ENCODE measurements at places on chromosomes 5 and 9. TPM values are rescaled to one million over a fixed set of nuclear protein-coding genes. Genes with fewer than 3 reads are reported as not detected.

The CDHR2 gene
- 0.85 TPM for total RNA-seq

DNA sequence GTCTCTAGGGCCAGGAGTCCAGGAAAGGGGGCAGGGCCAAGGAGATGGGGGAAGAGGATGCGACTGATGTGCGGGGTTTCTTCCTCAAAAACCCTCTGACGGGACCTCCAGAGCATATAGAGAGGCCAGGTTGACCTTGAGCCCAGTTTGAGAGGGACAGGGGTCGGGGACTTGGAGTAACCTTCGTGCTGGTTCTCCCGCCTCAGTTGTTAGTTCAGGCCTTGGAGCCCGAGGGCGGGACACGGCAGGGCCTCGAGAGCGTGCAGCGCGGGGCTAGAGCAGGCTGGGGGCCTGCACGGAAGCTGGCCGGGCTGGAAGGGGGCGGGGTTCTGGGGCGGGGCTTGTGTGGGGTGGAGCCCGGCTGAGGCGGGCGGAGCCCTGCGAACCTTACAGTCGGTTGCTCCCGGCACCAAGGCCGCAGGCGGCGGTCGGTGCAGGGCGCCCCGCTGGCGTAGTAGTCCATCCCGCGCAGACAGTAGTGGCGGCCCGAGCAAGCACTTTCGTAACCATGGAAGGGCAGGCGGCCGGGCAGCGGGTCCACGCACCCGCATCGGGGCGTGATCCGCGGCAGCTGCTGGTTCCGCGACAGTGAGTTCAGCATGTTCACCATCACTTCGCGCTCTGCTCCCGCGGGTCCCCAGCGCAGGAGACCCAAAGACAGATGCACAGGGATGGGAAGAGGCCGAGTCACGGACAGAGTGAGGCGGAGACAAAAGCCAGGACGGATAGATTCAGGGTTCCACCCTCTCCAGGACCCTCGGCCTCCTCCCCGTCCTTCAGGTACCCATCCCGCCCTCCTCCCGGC, 4.0 kb upstream of the MYORG start:
- H3K27ac ChIP-seq, result no peak overlapping the region
- peaks cover 30% of the 10 kb centered on the region for H3K27me3 ChIP-seq
- peak overlapping the region; percentile 94 for H3K4me3 ChIP-seq
- H3K4me1 ChIP-seq, result peaks cover 14% of the 10 kb centered on the region
- DNase-seq, result peak; percentile 71
- peaks cover 3% of the 10 kb centered on the region for H3K36me3 ChIP-seq

The FIBCD1 gene
- 0.33 TPM for total RNA-seq

GRCh38 chr9:117080765-117081390, 334.0 kb downstream of the ASTN2 start:
- no peaks in the 10 kb centered on the region for H3K36me3 ChIP-seq
- no peak overlapping the region for H3K4me3 ChIP-seq
- no peaks in the 10 kb centered on the region for H3K4me1 ChIP-seq
- DNase-seq, result no peak

GRCh38 chr9:70949239-70949638, 172.2 kb downstream of the TRPM3 start:
- H3K4me3 ChIP-seq, result no peak overlapping the region
- H3K27ac ChIP-seq, result no peak overlapping the region
- H3K36me3 ChIP-seq, result no peaks in the 10 kb centered on the region
- no peaks in the 10 kb centered on the region for H3K4me1 ChIP-seq

GRCh38 chr9:8389531-8389930, 590.0 kb upstream of the DMAC1 start:
- peaks cover 2% of the 10 kb centered on the region for H3K27me3 ChIP-seq
- peaks cover 4% of the 10 kb centered on the region for H3K4me1 ChIP-seq
- H3K36me3 ChIP-seq, result no peaks in the 10 kb centered on the region
- no peak for DNase-seq
- H3K27ac ChIP-seq, result no peak overlapping the region

- no peak for DNase-seq
- H3K4me3 ChIP-seq, result no peak overlapping the region
- H3K27ac ChIP-seq, result no peak overlapping the region
- peaks cover 4% of the 10 kb centered on the region for H3K36me3 ChIP-seq
Observed at GRCh38 chr5:100800562-100800961, 102.5 kb downstream of the ST8SIA4 start.

The OCLN gene
- total RNA-seq, result 26.4 TPM

DNA sequence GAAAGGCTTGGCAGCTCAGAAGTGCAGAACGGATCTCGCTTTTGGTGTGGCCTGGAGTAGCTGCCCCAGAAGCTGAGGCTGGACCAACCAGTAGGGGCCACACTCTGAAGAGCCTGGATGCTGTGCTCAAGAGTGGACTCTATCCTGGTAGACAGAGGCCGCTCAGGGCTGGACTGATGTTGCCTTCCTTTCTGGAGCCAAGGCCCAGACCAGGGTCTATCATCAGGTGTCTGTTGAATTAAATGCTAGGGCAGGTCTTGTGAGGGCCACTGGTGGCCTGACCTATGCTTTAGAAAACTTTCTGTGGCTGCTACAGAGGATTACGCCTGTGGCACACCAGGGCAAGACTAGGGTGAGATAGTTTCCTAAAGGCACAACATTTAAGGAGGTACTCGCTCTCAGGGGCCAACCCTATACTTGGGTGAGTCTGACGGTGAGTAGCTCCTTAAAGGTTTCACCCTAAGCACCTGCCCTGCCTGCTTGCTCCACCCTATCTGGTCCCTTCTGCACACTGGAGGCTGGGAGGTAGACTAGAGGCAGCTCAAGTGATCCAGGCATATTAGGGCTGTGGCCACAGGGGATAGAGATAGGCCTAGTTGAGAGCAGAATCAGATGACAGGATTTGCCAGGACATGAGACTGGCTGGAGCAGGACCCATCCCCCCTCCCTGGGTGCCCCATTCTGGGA, 9.8 kb upstream of the IRF1 start:
- peaks cover 6% of the 10 kb centered on the region for H3K27me3 ChIP-seq
- H3K27ac ChIP-seq, result no peak overlapping the region
- H3K4me3 ChIP-seq, result no peak overlapping the region

DNA sequence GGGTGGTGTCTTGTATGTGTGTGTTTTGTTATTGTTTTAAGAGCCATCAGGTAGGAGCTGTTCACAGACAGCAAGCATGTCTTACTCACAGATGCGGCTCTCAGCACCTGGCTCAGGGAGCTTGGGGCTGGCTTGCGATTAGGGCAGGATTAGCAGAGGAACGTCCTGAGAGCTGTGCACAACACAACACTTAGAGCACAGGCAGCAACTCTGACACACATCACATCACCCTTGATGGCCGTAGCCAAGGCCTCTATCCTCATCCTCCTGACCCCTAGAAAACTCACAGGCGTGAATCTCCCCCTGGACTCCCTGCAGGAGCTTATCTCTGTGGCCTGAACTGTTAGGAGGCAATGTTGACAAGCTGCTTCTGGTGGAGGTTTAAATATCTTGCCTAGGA, 7.1 kb upstream of the IL17B start:
- peaks cover 8% of the 10 kb centered on the region for H3K4me1 ChIP-seq
- H3K4me3 ChIP-seq, result no peak overlapping the region
- H3K27ac ChIP-seq, result no peak overlapping the region
- DNase-seq, result no peak

The SELENOP gene
- total RNA-seq, result 68.9 TPM

- H3K36me3 ChIP-seq, result no peaks in the 10 kb centered on the region
- H3K4me1 ChIP-seq, result peaks cover 5% of the 10 kb centered on the region
- H3K27ac ChIP-seq, result no peak overlapping the region
- no peak for DNase-seq
Observed at GRCh38 chr9:70479880-70480291, 65.4 kb upstream of the KLF9 start.

- no peaks in the 10 kb centered on the region for H3K36me3 ChIP-seq
- peaks cover 1% of the 10 kb centered on the region for H3K27me3 ChIP-seq
- peaks cover 5% of the 10 kb centered on the region for H3K4me1 ChIP-seq
Observed at GRCh38 chr5:83387041-83387440, 84.5 kb upstream of the VCAN start.

DNA sequence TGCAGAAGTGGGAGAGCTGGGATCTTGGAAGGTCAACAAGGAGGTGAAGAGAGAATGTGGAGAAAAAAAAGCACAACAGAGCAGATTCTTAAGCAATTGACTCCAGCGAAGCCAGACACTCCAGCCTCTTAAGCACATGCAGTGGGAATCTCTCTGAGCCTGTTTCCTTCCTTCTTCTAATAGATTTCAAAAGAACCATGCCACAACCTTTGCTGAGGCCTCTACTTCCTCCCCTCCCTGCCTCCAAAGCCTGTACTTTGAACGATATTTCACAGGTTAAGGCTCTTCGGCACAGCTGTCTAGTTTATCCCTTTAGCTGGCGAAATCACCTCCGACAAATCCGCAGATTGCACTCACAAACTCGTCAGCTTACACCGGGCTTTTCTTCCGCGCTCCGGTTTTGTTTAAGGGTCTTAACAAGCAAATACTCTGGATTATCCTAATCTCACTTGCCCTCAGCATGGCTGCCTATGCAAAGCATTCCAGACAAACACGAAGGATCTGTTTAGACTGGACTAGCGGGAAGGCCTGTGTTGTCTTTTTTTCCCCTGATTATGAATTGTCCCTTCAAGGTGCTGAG, 211.6 kb upstream of the PANK3 start:
- no peaks in the 10 kb centered on the region for H3K36me3 ChIP-seq
- peaks cover 49% of the 10 kb centered on the region for H3K4me1 ChIP-seq
- DNase-seq, result no peak
- no peak overlapping the region for H3K27ac ChIP-seq

The CCNG1 gene
- total RNA-seq, result 360 TPM
